ENCODE measurements at places on chromosomes 2 and 18.

- no peak for DNase-seq
These were observed 10.1 kb downstream of the TWIST2 start for GRCh38 chr2:238857959-238858358.

DNA sequence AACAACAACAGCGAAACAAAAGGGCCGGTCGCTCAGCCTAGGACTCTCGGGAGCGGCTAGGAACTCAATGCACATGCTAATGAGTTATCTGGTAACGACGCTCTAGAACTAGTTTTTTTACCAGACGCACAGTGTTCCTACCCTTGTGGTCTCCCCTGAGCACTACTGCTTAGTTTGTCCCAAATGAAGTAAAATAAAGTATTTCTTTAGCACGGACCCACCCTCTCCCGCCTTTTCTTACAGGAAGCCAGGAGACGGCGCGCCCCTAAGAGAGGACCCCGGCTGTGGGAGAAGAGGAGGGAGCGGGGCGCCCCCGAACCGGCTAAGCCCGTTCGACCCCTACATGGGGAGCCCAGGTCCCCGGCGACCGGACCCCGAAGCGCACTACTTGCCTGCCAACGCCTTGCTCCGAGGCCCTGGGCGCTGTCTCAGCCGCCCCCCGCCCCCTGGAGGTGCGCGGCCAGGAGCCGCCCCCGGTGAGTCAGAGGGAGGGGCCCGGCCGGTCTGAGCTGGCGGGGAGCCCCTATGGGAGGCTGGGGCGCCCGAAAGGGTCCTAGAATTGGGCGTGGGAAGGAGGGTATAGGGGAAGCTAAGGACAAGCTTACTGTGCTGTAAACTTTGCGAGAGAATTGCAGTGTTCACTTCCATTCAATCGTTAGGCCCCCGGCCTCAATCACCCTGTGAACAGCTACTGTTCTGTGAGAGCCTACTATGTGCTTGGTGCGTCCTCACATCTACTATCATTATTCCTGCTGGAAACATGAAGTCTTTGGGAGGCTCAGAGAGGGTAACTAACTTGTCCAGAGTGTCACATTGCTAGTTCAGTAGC lies 3.6 kb upstream of the CAPG start:
- no peak for DNase-seq

DNA sequence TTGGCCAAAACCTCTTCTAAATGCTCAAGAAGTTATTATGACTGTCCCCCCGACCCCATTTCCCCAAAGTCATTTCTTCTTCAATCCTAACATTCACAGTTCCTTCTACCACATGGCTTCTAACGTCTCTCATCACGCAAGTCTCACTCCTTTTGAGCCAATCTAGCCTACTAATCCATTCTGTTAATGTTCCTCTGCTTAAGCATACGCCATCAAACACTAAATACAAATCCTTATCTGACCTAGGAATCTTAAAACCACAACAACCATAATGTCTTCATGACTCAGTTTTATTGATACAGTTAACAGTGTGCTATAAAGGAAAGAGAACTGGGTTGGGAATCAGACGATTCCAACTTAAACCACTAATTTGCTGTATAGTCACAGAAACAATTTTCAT lies 23.9 kb downstream of the HNRNPLL start:
- no peak for DNase-seq

DNA sequence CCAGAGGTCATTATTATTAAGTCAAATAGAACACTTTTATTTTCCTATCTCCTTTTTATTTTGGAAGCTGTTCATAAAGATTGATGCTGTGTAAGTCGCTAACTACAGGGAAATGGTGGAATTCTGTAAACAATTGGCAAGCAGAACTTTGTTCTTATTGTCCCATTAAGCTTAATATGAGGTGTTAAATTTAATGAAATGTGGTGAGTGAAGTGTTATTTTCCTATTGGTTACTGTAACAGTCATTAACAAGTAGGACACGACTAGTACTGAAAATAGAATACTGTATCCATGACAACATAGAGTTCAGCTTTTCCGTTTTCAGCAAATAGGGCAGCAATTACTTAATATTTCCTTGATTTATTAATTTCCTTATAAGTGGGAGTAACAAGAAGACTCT lies 279.1 kb upstream of the ZEB2 start:
- DNase-seq = no peak

DNA sequence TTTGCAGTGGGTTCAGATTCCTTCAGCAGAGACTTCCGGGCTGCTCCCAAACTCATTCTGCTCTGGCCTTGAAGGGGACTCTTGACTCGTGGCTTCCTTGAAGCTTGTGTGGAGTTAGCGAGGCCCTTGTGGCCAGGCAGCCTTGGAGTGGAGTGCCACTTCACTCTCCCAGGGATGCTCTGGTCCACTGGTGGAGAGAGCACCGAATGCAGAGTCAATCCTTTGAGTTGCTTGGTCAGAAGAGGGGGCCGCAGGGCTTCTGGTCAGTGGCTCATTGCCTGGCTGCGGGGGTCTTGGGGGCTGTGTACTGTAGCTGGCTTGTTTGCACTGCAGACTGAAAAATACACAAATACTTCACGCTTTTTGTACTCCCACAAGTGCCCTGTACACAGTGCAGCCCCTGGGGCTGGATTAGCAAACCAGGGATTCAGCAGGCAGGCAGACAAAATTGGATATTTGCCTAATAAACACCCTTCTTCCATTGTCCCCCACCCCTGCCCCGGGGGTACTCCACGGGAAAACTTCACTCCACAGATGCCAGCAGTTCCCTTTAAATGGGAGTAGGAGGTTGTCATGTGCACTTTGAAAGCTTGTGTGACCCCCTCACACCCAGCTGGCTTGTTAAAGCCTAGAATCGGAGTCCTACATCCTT lies 3.2 kb downstream of the GLI2 start:
- no peak for DNase-seq

DNA sequence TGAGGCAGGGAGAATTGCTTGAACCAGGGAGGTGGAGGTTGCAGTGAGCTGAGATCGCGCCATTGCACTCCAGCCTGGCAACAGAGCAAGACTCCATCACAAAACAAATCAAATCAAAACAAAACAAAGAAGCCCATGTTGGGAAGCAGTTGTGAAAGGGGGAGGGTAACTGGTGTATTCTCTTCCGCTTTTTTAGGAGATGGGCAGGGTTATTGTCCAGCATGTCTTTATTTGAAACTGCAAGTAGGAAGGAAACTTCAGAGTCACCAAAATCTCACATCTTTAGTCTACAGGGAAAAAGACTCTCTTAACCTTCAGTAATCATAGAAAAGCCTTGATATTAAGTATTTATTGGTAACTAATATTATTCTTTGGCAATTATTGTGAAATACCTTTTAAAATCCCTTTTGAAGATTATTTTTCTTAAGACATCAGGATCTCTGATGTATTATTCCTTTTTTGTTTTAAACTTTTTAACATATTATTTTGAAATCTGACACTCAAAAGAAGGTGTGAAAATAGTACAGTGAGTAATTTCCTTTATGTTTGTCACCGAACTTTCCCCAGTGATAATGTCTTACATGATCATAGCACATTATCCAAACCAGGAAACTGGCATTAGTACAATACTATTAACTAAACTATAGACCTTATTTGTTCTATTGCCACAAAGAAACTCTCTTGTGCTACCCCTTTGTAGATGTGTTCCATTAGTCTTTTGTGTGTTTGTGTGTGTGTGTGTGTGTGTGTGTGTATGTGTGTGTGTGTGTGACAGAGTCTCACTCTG lies 84.3 kb upstream of the LTBP1 start:
- DNase-seq = no peak

- DNase-seq = no peak
These were observed 50.3 kb downstream of the SH2D6 start for GRCh38 chr2:85468704-85469349.

DNA sequence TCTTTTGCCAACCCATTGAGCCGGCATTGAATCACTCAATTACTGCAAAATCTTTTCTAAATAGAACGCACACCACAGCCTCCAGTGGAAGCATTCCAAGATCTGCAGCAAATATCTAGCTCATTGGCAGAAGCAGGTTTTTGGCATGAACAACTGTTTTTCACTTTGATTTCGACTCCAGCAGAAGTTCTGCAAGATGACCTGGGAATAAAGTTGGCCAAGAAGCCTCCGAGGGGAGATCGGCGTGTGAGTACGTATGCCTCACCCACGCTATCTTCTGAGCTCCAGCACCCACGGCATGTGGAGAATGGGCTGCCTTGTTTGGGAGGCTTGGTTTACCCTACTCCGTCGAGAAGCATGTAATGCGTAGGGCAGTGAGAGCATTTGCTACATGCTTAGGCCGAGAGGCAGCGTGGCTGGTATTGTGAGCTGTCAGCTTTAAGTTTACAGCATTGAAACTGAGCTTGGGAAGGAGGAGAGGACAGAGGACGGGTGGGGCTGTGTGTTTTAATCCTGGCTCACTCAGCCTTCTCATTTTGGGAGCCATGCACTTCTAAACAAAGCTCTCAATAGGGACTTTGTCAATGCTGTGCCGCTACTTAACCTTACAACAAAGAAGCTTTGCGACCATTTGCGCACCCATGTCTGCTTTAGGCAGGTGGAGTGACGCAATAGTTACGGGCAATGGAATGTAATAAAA lies 10.5 kb downstream of the PCARE start:
- DNase-seq = no peak

DNA sequence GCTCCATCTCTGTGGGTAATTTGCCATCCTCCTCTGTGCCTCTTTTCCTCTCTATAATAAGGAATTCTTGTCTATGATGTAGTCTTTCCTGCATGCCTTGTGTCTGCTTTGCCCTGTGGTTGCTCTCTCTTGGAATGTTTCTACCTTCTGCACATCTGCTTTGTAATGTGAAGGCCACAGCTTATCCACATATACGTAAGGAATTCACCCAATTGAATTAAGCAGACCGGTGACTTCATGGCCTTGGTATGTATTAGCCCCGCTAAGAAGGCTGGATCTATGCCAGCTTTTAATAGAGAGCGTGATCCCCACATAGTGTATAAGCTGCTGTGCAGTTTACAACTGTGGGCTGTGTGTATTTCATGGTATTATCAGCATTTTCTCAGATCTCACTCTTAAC lies 274.7 kb downstream of the RNF144A start:
- peak; percentile 89 for DNase-seq

GRCh38 chr2:1893856-1894255 lies 149.5 kb upstream of the PXDN start:
- no peak for DNase-seq

DNA sequence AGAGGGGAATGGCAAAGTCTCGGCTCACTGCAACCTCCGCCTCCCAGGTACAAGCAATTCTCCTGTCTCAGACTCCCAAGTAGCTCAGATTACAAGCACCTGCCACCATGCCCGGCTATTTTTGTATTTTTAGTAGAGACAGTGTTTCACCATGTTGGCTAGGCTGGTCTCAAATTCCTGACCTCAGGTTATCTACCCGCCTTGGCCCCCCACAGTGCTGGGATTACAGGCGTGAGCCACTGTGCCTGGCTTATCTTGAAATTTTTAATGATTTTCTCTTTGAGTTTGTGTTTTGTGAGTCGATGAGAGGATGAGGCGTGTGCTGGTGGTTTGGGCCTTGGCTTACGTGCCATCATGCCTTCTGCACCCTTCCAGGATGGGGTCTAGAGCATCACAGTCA lies 101.3 kb upstream of the ST3GAL5 start:
- DNase-seq = peak; percentile 16

GRCh38 chr18:48813833-48814489 lies 136.8 kb downstream of the SMAD7 start:
- DNase-seq = no peak

DNA sequence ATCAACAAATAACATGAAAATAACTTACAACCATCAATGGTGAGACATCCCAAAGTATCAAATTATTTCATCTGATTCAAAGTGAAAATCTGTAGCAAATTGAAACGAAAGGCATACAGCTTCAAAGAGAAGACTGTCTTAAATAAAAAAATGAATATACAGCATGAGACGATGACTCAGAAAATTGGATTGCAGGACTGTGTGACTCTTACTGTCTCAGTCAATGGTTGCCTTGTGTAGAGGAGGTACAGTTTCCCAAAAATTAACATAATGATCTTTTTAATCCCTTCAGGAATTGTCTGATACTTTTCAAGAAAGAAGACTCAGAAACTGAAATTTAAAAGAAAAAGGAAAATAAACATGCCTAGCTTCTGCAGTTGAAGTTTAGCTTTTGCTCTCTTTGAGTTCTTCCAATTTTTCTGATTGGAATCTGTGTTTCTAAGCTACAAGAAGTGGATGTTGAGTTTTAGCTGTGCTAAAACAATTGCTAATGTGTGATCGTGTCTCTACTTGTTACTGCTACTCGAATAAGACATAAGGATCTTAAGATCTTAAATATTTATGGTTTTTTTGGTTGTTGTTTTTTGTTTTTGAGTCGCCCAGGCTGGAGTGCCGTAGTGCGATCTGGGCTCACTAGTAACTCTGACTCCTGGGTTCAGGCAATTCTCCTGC lies 41.1 kb upstream of the EPB41L3 start:
- DNase-seq = no peak

DNA sequence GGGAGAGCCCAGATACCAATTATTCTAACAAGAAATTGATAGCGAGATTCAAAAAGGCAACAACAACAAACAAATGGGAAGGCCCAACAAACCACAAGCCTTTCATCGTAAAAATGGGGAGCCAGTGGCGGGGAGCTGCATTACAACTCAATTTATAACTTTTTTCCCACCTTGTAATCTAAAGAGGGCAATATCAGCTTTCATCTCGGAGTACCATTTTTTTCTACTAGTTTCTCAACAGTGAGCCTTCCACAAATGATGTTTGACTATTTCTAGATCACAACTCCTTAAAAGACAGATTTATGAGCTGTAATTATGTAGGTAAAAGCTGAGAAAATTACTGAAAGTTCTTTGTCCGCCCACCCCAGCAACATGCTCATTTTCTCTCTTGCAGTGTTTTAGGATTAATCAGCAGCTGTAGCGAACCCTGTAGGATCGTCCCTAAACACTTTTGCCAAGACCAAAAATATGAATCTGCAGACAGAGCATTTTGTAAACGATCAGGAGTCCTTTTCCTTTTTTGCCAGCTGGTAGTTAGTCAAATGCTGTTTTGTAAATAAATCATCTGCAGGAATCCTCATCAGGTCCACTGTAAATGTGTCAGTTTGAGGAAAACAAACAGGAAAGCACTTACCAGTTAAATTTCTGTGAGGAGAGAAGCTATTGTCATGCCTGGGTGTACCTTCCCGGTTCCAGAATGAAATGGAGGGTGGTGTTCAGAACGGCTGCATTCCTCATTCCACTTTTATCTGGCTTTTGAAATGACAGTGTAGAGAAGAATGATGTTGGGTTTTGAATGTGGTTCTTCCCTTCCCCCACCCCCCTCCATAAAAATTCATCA lies 53.2 kb downstream of the EEF1B2 start:
- peak; percentile 94 for DNase-seq

GRCh38 chr2:229081411-229081810 lies 189.7 kb downstream of the PID1 start:
- DNase-seq = no peak

DNA sequence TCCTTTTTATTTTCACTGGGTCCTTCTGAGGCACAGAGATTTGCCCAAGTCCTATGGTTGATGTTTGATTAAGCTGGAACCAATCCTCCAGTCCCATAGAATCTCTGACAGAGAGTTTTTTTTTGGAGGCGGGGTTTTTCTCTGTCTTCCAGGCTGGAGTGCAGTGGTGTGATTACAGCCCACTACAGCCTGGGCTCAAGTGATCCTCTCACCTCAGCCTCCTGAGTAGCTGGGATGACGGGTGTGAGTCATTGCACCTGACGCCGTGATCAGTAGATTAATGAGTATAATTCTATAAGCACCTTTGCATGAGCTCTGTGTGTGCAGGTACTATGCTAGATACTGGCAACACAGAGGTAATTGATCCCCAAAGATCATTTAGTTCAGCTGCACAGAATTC lies 15.3 kb upstream of the TRPM8 start:
- no peak for DNase-seq
